ENCODE measurements at places on chromosomes 4 and X.
A peak's percentile ranks its signal among the peaks of the same experiment; 100 is the strongest.

DNA sequence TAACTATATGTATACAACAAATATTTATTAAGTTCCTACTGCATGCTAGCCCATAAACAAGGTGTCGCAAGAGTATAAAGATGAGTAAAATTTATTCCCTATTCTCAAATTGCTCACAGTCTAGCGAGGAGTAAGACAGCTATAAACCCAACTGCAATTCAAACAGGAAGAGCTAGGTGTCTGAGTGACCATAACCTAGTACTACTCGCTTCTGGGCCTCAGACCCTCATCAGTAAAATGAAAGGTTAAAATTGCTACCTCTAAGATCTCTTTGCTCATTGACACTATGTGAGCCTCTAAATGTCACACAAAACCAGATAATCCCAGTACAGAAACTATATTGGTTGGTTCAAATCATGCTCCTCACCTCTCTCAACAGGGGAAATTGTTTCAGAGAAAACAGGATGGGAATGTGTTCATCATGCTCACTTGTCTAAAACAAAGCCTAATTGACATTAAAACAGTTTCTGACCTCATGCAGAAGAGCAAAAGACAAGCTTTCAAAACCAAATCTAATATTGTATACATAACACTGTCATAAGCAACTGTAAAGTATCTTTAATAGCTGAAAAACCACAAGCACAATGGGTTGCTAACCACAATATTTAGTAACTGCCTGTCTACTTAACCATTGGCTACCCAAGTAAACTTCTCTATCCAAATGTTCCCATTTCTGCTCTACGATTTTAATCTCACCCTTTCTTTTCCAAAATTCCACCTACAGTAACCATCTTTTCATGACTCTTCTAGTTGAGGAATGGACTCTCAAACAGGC lies 264.6 kb upstream of the FMR1 start:
- no peak for DNase-seq

DNA sequence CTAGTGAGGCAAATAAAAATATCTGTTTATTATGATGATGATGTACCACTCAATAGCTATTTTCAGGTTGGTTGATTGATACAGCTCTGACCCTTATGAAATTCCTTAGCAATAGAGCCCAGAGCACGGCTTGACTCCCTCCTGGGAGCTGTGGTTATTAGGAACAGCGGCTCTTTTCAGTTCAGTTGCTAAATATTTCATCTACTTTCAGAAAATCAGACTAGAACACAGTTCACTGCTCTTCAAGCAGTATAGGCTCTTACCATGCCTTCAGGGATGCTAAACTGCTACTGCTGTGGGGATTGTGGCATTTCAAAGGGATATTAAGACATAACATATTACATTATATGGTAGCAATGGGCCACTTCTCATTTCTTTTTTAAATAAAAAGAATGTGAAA lies 218.8 kb downstream of the SNCA start:
- no peak for DNase-seq

DNA sequence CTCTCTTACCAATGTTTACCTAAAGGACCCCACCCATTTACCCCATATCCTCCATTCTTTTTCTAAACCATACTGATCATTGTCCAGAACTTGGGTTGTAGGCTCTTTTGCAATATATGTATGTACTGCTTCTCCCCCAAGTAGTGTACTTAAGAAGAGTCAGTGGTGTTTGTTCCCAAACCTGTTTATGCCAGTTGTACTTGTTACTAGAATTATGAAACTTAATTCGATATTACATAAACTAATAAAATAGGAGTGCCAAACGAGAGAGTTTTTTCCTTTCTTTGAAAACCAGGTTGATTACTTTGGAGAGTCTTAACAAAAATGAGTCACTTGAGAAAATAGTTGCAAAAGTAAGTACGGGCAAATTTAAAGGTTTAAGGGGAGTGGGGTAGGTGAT lies 96.3 kb downstream of the GEMIN8 start:
- DNase-seq: no peak

DNA sequence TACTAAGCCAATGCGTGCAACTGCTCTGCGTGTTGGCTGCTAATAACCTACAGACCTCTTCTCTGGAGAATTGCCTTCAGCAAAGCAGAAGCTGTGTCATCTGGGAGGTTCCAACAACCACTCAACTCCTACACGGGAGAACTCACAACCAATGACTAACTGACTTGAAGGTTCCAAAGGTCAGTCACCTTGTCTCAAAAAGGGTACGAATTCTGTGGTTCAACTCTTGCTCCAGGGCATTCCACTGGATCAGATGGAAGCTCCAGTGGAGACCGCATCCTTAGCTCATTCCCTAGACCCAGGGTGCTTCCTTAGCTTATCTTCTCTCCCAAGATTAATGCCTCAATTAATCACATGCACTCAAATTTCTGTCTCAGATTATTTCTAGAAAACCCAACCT lies 222.7 kb downstream of the CHIC2 start:
- DNase-seq: no peak

DNA sequence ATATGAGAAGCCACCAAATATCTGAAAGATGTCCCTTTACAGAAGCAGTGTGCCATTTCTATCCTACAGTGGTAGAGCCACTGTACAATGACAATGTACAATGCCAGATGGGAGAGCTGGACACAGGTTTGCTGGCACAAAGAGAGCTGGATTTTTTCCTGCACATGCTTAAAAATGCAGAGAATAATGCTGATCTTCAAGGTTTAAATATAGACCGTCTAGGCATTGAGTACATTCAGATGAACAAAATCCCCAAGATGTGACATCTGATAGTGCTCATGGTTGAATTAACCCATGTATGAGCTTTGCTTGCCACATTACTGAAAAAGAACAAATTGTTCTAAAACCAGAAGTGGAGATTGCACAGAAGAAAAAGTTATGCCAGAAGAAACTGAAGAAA lies 11.7 kb downstream of the ADGRL3 start:
- no peak for DNase-seq

DNA sequence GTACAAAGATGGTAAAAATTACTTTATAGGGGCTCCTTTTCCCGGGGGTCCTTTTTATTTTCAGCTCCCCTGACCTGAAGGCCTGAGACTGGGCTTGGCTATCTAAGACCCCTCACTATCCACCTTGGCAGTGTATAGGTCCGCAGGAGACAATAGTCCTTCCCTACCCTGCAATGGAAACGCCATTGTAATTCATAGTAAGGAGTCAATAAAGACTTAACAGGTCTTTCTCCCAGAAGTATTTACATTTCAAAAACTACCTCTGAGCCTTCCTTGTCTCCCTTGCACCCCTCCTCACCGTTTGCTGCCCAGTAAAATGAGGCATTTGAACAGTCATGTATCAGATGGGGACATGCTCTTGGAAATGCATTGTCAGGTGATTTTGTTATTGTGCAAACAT lies 401.2 kb upstream of the CNKSR2 start:
- DNase-seq: no peak

DNA sequence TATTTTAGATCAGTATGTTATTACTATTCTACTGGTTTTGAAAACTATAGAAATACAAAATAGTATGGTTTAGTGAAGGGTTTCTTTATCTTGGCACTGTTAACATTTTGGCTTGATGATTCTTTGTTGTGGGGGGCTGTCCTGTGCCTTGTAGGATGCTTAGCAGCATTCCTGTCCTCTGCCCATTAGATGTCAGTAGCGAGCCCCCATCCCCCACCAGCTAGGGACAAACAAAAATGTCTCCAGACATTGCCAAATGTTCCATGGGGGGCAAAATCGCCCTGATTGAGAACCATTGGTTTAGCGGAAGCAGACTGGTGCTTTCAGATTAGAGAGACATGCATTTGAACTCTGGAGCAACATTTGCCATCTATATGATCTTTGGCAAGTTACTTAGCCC lies 23.3 kb downstream of the SPARCL1 start:
- no peak for DNase-seq

DNA sequence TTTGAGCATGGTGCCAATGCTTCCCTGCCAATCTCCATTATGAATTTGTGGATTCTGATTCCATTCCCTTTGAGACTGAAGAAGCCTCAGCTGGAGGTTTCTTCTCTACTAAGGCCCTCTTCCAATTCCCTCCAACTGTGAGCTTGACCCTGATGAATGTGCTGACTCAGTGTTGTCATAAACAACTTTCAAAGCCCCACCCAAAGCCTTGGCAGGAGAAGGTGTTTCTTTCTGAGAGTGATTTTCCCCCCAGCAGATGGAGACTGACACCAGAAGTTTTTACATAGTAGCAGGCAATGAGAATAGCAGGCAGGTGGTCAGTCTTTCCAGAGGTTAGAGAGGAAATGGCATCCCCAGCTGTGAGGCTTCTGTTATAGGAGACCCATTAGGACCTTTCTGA lies 53.1 kb downstream of the OCRL start:
- no peak for DNase-seq

GRCh38 chr4:139589336-139590018 lies 33.5 kb upstream of the SETD7 start:
- DNase-seq: no peak

- no peak for DNase-seq
These were observed 284.3 kb downstream of the ARHGAP10 start for GRCh38 chr4:148016063-148016637.

- no peak for DNase-seq
These were observed at the start of gene NPY5R for GRCh38 chr4:163343604-163344146. NPY5R (plus strand) TSS chr4:163343892; CDS start chr4:163350274, 6,382 bp downstream.

- DNase-seq: peak; percentile 43
These were observed 62.8 kb upstream of the EGFL6 start for GRCh38 chrX:13506574-13506973.

DNA sequence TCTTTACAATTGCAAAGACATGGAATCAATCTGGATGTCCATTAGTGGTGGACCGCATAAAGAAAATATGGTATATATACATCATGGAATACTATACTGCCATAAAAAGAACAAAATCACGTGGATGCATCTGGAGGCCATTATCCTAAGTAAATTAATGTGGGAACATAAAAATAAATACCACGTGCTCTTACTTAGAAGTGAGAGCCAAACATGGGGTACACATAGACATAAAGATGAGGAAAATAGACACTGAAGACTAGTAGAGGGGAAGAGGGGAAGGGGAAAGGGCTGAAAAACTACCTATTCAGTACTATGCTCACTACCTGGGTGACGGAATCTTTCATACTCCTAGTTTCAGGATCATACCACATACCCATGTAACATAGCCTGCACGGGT lies 179.3 kb upstream of the TECRL start:
- DNase-seq: no peak

DNA sequence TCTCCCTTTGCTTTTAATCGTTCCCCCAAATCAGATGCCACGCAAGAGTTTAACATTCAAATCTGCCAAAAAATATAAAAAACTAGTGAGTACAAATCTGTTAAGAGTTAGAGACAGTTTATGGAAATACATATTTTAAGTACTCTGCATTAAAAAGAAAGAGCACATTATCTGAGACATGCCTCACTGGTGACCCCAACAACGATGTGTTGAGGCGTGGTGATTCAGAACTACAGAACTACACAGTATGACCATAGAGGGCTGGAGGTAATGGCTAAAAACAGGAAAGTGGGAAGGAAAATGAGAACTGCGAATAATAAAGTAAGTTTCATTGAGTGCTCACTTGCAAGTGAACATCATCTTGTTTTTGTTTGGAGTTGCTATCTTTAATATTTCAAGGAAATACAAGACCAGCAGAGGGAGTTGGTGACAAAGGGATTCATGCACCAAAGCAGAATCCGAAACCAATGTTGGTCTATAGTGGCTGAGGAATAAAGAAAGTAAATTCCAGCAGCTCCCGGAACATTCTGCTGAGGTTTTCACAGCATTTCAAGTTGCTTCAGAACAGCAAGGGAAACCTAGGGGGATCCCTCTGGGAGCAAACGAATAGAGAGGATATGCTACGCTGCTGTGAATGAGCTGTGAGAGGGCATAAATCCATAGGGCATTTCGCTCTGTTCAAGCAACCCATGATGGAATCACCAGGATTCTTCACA lies 92.2 kb downstream of the DCHS2 start:
- DNase-seq: no peak

DNA sequence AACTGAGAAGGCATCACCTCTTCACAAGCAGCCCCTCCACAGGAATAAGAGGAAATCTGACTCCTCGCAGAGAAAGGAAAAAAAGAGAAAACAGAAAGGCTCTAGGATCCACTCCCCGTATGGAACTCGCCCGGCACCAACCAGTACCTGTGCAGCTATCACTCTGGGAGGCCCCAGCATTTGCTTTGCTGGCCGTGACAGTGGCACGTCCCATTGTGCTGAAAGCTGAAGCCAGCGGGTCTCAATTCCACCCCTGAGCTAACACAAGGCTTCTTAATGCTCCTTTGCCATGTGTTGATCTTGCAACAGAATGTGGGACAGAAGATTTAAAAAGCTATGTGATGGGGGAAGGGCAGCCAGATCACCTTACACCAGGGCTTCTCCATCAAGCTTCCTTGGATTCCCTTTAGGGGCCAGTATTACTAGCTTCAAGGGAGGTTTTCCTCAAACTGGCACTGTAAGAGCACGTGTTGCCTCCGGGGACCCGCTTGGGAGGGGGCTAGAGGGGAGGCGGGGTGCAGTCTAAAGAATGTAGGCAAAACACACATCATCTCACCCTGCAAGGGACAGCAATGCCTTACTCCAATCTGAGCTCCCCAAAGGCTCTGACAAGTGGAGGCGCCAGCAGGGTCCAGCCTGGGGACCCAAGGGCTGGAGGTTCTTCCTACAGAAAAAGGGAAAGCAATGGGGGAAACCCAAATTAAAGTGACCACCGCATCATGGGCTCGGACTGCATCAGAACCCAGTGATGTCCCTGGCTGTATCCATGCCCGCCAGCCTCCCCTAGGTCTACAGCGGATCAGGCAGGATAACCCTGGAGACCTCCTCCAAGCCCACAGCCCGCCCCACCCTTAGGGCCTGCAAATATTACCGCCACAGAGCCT lies 1.2 kb downstream of the USP46 start:
- DNase-seq: peak; percentile 26

DNA sequence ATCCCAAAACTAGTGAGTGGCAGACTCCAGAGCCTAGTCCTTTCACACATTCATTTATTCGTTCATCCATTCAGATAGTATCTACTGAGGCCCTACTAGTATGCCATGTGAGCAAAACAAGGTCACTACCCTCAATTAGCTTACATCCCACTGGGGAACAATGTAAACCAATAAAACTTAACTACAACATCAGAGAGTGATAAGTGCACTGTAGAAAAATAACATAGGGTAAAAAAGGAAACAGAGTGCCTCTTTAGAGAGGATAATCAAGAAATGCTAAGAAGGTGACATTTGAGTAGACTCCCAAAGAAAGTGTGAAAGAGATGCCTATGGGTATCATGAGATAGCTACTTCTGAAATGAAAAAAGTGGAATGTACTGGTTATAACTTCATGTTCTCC lies 18.5 kb downstream of the PAPSS1 start:
- no peak for DNase-seq

DNA sequence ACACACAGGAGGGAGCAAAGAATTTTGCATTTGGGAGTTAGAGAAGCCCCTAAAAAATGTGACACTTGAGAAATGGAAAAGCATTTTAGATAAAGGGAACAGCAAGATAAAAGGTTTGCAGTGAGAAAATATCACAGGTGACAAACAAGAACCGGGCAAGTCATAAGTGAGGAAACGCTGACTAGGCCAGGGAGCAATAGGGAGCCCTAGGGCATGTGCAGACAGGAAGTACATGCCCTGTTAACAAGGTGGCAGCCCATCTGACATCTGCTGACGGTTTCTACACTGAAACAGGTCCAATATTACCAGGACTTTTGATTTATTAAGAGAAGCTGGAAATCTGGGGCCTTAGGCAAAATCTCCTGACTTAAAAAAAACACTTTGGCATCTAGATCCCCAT lies 4.0 kb upstream of the IL13RA1 start:
- no peak for DNase-seq

GRCh38 chr4:141860974-141861373 lies 224.6 kb downstream of the IL15 start:
- DNase-seq: no peak

GRCh38 chrX:22486296-22486695 lies 213.6 kb downstream of the CBLL2 start:
- no peak for DNase-seq
